ENCODE measurements at places on chromosomes 7 and 10.

DNA sequence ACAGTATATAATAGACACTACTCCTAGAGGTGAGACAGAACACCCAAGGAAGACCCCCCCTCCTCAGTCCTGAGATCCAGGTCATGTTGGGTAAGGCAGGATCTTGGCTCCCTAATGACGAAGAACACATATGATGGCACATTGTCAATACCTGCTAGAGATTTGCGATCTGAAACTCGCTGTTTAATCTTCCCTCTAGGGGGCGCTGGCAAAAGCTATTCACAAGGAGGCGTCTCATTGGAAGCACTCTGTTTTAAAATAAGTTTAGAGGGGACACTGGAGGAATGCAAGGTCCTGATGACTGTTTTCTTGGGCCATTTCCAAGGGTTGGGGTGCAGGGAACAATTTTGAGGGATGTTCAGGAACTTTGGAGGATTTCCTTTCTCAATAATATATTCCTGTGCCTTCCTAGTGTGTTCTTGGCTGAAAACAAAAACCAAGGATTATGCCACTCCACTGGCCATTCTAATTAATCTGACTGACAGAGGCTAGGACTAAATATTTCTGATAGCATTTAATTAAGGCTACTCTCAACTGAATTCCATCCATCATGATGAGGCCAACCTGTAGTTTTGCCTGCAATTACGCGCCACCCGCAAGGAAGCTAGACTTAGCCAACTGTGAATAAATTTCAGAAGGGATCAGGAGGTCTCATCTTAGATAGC, 1013.8 kb upstream of the MBL2 start:
- peak; percentile 37 for DNase-seq

GRCh38 chr10:97640868-97641811, 669 bp downstream of the PI4K2A start:
- peak; percentile 81 for DNase-seq

DNA sequence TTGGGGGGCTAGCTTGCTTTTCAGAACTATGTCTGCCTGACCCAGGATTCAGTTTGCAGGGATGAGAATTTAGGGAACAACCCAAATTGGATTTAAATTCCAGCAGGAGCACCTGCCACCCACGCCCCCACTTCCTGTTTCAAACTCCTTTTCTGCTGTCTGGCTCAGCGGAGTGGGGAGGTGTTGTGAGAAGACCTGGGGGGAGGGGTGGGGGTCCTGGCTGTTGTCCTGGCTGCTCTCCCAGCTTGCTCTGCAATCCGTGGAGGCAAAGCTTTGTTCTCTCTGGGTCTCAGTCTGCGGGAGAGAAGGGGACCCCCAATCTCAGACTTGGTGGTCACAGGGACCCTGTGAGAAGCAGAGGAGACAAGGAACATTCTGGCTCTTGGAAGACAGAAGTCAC, 799 bp downstream of the KCNK18 start:
- DNase-seq: no peak

- no peak for DNase-seq
These were observed 40.5 kb downstream of the C10orf120 start for GRCh38 chr10:122659126-122659525.

DNA sequence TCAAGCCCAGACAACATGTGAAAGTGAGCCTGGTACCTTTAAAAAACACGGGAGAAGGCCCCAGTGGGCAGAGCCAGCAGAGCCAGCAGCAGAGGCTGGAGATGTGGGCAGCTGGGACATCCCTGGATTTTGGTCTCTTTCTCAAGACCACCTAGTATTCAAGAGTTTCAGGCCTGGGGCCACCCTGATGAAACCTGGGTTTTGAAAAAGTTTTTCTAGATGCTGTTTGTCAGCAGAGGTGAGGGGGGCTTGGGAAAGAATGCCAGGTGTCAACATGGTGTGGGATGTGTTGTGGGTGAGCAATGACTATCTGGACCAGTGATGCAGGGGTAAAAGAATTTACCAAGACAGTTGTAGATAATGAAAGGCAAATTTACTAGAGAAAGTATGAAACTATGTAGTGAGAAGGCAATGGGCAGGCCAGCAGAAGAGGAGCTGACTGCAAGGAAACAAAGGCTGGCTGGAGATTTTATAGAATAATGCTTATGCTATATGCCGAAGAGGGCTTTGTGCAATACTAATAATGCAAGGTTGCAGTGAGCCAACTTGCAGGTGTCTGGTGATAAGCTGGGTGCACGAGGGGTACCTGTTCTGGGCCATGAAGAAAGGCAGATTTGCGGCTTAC, 28.1 kb upstream of the PLEKHA1 start:
- DNase-seq: no peak

DNA sequence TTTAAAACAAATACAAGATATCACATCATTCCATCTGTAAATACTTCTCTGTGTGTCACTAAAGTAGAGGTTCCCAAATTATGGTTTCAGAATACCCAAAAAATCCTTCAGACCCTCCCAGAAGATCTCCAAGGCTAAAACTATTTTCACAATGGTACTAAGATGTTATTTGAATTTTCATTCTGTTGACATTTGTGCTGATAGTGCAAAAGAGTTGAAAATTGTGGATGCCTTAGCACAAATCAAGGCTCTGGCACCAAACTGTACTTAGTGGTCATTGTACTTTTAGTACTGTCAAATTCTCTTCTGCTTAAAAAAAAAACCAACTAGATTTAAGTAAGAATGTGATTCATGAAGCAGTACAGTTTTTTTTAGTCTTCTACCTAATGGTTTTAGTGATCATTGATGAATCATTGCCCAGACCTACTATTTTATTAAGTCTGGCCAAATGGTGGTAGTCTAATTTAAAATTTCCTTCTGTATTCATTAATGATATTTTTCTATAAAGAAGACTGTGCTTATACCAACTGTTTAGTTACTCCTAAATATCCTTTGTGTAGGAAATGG, 50.5 kb downstream of the TPST1 start:
- DNase-seq: no peak

DNA sequence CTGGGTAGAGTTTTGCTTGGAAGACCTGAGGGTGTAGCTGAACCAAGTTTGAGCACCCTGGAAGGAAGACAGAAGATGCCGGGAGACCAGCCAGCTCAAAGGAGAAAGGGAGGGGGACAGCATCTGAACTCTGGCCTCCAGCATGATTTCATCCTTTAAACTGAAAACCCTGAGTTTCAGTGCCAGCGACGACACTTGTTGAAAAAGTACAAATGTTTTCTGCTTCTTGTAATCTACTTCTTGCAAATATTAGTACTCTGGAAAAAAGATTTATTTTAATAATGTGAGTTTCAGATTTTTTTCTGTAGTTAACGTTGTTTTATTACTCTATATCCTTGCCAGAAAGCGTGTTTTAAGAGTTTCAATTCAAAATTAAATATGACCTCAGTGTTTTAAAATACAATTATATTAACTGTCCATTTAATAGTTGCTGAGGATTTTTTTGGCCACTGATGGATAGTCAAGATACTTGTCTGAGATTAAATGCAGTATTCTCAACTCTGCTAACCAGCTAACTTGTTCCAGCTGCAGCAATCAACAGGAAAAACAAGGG, 227.7 kb downstream of the MGMT start:
- no peak for DNase-seq

GRCh38 chr10:101875068-101875688, 31.6 kb upstream of the KCNIP2 start:
- no peak for DNase-seq

GRCh38 chr7:16838386-16838785, 33.6 kb upstream of the AGR2 start:
- DNase-seq: no peak

DNA sequence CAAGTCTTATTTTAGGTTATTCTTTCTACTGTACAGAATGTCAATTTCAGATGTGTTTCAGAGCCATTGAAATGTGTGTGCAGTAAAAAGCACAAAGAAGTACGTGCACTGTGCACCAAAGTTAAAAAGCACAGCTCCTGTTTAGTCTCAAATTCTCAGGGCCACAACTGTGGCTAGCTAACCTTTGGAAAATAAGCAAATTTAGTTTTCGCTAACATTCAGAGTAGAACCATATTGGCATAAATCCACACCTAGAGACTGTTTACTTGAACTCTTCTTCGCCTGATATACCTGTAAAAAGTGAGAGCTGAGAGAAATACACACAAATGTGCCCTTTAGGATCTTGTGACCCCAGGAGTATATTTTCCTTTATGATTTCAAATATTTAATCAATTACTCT, 353.9 kb downstream of the TFEC start:
- DNase-seq: no peak

DNA sequence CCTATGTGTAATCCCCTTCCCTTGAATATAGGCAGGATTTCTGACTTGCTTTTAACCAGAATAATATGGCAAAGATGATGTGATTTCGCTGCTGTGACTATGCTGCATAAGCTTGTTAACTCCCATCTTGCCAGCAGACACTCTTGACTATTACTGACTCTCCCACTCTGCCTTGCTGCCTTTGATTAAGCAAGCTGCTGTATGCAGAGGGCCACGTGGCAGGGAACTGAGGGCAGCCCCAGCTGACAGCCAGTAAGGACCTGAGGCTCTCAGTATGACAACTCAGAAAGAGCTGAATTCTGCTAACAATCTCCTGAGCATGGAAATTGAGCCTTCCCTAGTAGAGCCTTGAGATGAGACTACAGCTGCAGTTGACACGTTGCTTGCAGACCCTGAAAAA, 279.4 kb upstream of the CACNA2D1 start:
- peak; percentile 15 for DNase-seq

DNA sequence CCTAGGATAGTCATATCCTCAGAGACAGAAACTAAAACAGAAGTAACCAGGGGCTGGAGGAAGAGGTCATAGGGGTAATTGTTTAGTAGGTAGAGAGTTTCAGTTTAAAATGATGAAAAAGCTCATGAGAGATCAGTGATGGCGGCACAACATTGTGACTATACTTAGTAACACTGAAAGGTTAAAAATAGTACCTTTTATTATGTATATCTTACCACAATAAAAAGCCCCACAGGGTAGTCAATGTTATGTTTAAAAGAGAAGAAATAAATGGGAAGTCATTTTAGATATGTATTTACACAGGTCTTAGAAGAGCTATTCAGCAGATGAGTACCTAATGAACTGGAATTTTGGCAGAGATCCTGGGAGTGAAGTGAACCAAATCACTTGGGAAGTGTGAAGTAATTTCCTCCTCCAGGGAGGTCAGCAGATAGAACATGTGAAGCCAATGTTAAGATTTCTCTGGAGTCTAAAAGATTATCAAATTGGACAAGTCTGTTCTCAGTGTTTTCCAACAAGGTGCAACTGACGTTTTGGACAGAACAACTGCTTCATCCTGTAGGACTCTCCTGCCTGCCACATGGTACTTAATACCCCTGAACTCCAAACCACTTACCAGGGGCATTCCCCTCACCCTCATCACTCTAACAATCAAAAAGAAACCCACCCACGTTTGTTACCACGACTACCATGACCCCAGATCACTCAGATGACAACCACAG, 6.4 kb downstream of the CDCA7L start:
- DNase-seq: peak; percentile 91

DNA sequence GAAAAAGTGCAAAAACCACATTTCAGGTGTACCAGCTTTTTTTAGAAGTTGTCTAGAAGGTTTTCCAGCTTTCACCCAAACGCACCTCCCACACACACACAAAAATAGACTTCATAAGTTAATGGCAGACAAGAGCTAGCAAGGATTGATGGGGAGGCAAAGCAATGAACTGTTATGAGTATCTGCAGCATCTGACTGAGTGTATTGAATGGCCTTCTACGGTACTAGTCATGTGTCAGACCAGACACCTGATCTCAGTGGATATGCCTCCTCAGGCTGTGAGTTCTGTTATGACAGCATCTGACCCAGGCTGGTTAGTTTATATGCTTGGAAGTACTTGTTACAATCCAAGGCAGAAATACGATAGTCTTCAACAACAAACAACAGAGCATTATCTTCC, 406.1 kb upstream of the AUTS2 start:
- no peak for DNase-seq

DNA sequence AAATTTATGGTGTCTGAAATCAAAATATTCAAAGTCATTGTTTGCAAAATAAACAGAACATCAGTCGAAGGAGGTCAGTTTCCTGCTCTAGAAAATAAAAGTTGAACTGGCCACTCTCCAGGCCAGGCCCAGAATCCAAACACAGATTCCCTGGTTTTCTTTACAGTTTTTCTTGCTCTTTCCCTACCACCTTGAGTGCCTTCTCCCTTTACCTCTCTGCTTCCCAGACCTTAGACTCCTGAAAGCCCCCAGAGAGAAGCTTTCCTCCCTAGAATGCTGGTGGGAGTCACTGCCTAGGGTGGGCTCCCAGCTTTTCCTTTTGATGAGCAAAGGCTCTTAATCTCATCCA, 6.1 kb downstream of the DNTT start:
- no peak for DNase-seq

DNA sequence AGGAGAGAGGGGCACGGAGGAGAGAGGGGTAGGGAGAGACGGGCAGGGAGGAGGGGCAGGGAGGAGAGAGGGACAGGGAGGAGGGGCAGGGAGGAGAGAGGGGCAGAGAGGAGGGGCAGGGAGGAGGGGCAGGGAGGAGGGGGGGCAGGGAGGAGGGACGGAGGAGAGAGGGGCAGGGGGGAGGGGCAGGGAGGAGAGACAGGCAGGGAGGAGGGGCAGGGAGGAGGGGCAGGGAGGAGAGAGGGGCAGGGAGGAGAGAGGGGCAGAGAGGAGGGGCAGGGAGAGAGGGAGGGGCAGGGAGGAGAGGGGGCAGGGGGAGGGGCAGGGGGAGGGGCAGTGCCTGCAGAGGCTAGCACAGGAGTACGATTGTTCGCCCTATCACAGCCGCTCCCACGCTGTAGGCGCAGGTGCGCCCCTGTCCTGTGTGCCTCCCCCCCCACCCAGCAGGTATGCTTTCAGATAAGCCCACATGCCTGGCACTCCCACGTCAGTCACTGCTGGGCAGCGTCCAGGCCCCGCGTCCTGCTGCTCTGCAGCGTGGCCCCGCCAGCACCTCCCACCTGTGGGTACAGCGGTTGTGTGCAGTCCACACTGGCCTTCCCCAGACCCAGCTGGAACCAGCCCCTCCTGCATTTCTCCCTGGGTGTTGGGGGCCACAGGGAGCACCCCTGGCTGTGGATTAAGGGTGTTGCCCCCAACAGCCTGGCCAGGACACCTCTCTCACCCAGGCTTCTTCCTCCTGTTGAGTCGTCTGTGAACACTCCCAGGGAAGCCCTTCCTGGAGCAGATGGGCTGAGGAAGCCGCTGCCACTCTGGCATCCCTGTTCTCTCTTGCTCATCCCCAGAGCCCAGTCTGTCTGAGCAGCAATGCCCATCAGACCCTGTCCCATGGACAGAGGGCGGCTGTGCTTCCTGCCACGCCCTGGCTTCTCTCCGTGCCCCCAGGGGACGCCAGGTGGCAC, 10.8 kb downstream of the NKX6-2 start:
- DNase-seq: peak; percentile 27

DNA sequence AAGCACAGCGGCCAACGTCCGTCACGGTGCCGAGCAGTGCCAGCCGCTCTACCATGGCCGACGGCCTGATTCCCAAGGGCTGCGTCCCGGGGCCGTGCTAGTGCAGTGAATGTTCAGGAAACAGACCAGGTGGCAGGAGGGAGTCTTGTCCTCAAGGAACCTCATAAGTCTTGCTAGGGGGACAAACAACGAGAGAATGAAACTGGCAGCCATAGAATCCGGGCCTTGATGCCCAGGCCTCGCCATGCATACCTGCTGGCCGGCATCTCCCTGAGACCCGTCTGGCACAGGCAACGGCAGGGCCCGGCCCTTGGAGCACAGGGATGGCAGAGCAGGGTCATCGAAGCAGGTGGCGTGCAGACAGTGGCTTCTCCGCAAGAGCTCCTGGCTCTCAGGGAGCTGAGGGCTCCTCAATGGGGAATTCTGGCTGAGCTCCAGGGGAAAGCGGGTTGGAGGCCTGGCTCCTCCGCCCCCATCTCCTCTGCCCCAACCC, 58.8 kb downstream of the DIP2C start:
- no peak for DNase-seq

GRCh38 chr10:90304533-90304932, 553.3 kb downstream of the HTR7 start:
- DNase-seq: no peak

Measured in DMS53 (cell line).